ENCODE measurements at places on chromosomes 6 and 20. TPM values are rescaled to one million over a fixed set of nuclear protein-coding genes. Genes with fewer than 3 reads are reported as not detected.

CLIC5 gene
- 114 TPM for total RNA-seq

DNA sequence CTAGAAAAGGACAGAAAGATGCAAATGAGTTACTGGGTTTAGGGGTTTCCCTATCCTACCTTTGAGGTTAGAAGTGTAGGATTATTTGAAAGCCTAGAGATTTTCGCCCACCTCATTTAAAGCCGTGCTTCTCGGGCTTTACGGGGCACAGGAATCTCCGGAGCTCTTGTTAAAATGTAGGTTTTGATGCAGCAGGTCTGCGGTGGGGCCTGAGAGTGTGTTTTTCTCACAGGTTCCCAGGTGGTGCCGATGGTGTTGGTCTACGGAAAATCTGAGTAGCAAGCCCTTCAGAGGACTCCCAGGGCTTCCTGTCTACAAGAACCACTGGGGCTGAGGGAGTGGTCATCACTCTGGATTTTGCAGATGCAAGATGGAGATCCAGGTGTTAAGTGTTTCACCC is 47.5 kb downstream of the TRAM2 start:
- DNase-seq, result no peak

DNA sequence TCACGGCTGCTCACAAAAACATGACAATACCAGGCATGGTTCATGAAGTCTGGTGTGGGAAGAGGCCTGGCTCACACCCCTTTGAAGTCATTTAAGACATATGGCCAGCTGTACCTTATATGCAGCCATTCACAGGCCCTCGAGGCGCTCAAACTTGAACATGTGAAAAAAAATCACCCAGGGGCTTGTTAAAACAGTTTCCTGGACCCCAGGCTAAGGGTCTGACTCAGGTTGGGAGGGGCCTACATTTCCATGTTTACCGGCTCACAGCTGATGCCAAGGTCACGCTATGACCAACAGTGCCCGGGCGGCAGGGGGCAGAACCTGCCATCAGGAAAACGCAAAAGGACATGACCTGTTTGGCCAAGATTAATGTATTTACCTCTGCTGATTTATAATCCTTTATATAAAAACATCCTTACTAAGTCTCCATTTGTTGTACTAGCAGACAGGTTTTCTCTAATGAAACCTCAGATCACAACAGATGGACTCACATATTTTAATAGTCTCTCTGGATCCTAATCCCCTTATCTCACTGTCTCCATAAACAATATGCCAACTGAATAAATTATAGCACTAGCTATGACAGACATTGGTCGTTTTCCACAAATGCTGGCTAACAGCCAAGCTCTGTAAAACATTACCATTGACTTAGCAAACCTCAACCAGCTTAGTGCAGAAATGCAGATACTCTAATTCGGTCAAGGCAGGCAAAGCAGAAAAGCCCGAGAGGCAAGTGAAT is 19.9 kb downstream of the EZR start:
- DNase-seq, result no peak

DNA sequence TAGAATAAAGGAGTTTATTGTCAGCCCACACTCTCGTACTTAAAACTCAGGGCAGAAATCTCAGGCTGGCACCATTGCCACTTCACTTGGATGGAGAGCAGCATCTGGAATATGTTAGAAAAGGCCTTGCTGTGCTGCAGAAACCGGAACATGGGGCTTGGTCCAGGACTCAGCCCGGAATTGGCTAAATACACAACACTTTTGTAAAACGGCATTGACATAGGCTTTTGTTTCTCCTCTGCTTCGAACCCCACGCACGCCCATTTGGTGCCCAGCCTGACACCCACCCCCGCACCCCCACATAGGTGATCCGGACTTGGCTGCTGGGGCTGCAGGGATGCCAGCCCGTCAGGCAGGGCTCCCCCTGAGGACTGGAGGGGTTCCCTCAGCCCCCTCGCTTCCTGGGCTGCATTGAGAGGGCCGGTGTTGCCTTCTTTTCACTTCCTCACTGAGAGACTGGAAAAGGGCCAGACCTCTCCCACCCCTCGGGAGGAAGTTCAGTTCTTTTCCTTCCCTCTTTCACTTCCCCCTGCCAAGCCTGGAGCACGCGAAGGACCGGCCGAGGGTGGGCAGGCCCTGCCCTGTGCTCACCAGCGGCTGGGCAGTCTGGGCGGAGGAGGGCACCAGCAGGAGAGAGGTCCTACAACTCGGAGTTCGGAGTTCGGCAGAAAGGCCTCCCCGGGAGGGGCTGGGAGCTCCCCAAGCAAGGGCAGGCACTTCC is 17.9 kb upstream of the CST3 start:
- peak; percentile 54 for DNase-seq

- no peak for DNase-seq
These were observed at the start of gene OTOR for GRCh38 chr20:16748308-16748900. TSS of gene OTOR (plus strand) at chr20:16748358. CDS start at chr20:16748402, 44 bp downstream.

DNA sequence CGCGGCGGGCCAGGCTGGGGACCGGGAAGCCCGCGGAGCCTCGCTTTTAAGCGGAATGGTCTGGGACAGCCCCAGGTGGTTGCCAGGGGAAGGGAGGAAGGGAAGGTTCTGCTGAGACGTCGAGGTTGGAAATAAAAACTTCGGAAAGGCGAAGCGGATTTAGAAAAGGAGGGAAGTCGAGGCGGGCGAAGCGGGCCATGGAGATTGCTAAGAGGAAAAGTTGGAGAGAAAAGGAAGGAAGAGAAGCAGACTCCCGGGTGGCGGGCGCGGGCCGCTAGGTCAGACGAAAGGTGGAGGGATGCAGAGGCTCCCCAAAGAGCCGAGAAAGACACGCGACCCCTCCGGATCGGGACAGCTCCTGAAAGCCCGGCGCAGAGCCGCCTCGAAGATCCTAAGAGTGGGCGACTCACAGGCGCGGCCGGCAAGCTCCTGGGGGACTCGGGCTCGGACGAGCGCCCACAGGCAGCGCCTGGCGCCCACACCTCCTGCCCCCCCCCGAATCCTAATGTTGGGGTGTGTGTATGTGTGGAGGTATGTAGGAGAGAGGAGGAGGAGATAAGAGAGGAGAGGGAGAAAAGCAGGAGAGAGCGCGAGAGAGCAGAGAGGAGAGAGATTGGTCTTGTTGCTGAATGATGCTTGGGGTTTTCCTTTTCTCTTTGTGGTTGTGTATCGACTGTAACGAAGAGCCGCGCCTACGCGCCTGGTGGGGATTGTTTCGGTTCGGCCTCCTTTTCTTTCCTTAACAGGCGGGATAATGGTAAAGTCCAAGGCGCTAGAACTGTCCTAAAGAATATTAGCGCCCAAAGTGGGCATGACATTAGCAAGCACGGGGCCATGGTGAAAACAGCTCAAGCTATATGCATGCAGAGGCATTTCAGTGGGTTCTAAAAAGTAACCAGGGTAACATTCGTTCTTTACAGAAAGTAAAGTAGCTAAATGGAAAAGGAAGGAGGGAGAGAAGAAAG is 1.5 kb downstream of the TFAP2B start:
- no peak for DNase-seq

TREML1 gene
- not detected for total RNA-seq

DHX35 gene
- total RNA-seq, result 14.2 TPM

SRMS gene
- not detected for total RNA-seq

DNA sequence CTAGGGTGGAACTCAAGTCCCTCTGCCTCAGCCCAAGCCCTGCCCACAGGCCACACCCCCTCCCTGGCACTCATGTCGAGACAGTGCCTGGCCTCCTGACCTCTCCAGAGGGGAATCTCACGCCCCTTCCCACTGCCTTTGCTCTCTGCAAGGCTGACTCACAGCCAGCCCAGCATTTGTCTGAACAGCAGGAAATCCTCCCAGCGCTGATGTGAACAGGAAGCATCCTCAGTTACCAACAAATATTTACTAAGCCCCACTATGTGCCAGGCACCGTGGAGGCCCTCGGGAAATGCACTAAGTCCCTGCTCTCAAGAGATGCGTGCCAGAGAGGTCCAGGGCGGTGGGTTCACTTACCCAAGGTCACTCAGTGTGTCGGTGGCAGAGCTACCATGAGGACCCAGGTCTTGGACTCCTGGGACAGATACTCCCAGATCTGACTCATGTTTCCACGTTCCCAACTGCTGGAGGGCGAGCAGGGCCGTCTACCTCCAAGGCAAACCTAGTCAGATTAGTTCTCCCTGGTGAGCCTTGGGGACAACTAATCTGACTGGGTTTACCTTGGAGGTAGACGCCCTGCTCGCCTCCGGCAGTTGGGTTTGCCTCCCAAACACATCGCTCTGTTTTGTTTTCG is 7.8 kb downstream of the ADA start:
- DNase-seq, result peak; percentile 76

DNA sequence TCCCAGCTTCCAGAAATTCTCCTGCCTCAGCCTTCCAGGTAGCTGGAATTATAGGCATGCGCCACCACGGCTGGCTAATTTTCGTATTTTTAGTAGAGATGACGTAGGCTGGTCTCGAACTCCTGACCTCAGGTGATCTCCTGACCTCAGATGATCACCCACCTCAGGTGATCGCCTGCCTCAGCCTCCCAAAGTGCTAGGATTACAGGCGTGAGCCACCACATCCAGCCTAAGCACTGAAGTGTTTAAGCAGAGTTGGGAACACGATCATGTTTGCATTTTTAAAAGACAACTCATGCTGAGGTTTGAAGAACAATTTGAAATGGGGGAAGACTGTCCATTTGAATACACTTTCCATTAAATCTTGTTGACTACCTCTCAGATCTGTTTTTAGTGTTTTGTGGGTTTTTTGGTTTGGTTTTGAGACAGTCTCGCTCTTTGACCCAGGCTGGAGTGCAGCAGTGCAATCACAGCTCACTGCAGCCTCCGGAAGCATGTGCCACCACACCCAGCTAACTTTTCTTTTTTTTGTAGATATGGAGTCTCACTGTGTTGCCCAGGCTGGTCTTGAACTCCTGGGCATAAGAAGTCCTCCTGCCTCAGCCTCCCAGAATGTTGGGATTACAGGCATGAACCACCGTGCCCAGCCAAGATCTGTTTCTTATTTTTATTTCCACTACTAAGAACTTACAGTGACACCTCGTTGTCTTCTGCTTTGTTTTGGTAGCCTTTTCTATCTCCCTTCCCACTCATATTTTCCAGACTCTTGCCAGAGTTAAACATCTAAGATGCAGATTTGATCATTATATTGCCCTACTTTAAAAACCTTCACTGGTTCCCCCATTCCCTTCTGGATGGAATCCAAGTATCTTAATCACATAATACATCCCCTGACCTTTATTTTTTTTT is 5.5 kb downstream of the CASP8AP2 start:
- peak; percentile 61 for DNase-seq

LY86 gene
- total RNA-seq, result 39.6 TPM

GRCh38 chr6:139271056-139271455 is 20.7 kb downstream of the TXLNB start:
- DNase-seq, result peak; percentile 76

OR2H1 gene
- total RNA-seq, result not detected

GRCh38 chr20:19682249-19682648 is 75.8 kb upstream of the RIN2 start:
- no peak for DNase-seq

SYCP2L gene
- total RNA-seq, result not detected

- DNase-seq, result no peak
These were observed 40.9 kb downstream of the NCOA7 start for GRCh38 chr6:125831659-125832058.

- no peak for DNase-seq
These were observed 201.8 kb downstream of the SASH1 start for GRCh38 chr6:148544421-148544820.

- no peak for DNase-seq
These were observed 134.0 kb upstream of the SNX9 start for GRCh38 chr6:157688960-157689599.

DNA sequence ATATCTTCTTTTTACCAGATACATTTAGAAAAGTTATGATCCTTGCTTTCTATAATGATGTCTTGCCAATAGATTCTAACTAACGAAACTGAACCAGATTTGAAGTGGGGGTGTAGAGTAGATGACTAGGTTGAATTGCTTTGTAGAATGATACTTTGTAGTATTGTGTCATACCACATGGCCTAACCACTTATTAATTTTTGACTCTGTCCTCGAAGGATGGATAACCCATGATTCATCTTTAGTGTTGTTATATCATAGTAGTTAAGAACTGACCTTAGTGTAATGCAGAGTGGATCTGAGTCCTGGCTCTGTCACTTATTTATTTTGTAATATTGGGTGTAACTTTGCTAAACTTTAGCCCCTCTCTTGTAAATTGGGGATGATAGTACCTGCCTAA is 4.5 kb downstream of the PHF3 start:
- DNase-seq, result no peak

GRCh38 chr6:140017470-140017869 is 643.0 kb upstream of the CITED2 start:
- DNase-seq, result no peak

GRCh38 chr6:34304164-34304563 is 55.4 kb upstream of the SMIM29 start:
- DNase-seq, result no peak

DNA sequence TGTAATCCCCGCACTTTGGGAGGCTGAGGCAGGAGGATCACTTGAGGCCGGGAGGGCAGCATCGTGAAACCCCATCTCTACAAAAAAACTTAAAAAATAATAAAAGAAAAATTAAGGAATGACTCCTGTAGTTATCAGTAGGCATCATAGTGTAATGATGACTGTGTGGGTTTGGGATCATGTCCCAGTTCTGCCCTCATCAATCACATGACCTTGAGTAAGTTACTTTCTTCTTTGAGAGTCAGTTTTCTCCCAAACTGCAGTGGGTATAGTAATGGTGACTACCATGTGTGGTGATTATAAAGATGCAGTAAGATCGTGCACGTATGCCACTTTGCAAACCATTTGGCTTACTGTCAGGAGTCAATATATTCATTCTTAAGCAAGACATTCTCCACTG is 89.2 kb downstream of the TXNDC5 start:
- no peak for DNase-seq

GRCh38 chr6:11275598-11275997 is 43.1 kb upstream of the NEDD9 start:
- no peak for DNase-seq

DNA sequence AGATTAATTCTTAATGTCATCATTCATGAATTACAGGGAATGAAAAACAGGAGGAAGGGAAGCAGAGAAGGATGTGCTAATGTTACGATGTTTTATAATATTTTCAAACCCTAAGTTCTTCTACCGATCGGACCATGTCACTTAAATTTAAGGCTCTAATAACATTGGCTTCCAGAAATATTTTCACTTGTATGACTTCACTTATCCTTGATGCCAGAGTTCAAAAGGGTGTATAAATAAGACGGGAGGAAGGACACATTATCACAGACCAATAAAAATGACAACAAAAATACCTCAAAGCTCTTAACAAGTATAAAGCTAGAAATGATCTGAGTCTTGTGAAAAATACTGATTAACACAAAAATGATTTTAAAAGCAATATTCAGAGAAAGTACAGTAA is 370.4 kb upstream of the CITED2 start:
- no peak for DNase-seq
